ENCODE measurements at places on chromosomes 4 and X.

DNA sequence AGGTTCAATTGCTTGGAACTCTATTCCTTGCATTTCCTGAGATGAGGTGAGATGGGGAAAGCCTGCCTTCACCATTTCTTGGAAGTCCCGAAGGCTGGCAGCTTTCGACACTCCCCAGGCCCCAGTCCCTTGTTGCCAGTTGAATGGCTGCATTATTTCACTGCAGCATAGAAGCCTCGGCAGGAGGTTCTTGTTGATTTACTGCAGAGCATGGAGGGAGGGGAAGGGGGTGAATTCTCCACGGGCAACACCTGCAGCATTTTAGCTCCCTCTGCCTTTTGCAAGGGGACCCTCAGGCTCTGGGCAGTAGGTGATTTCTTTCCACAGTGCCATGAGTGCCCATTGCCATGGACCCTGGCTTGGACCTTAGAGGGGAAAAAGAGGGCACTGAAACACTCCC, 10.7 kb upstream of the BCLAF3 start:
- no peak for DNase-seq

DNA sequence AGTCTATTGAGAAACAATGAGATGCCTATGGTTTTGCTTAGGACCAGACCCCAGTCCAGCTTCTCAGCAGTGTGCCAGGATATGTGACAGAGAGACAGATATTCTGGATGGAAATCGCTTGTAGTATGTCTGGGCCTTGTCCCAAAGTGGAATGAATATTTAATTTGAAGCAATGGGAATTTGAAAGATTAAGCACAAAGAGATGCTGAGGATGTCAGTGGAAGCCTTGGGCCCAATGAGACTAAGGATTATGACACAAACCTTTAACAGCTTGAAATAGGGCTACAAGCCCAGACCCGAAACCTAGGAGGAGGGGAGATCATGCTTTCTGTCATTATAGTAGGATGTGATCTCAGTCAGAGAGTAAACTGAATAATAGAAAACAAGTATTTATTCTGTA, 459.2 kb downstream of the FAT4 start:
- DNase-seq: no peak

GRCh38 chr4:172740434-172740833, 428.2 kb upstream of the GALNT7 start:
- DNase-seq: no peak

- DNase-seq: no peak
Observed at GRCh38 chr4:31086756-31087330, 366.7 kb downstream of the PCDH7 start.

DNA sequence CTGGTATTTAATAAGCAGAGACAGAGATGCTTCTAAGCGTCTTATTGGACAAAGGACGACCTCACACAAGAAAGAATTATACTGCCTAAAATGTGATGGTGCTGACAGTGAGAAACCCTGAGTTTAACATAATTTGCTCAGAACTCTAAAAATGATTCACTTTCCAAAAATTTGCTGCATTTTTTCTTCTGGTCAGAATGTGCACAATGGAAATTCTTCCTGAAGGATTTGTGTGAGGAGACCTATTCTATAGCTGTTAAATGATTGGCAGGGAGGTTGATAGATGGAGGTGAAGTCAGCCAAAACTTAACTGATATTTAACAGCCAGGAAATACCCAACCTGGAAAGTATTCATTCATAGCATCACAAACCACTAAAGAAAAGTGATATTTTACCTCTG, 1.7 kb downstream of the MAGEC3 start:
- DNase-seq: no peak

Data from T-helper 2 cell treated with Interferon-gamma antibody and Interleukin-4, amounts not matched to agents 5 μg/mL and 100 μg/mL, for 36 hours (primary cell).